Mesothelial cell of epicardium (in vitro differentiated cells): ENCODE measurements at places on chromosomes 4 and X. TPM values are rescaled to one million over a fixed set of nuclear protein-coding genes. Genes with fewer than 3 reads are reported as not detected.
A peak's percentile ranks its signal among the peaks of the same experiment; 100 is the strongest.

Gene IL13RA2
- 0.73 to 0.79 TPM (median 0.74 TPM) in 3 replicates for total RNA-seq

Gene SSX4
- total RNA-seq = not detected in 3 replicates

Gene MAGEC2
- not detected in 3 replicates for total RNA-seq

Gene ABCE1
- total RNA-seq = 54.4 to 55.7 TPM (median 55.1 TPM) in 3 replicates

Gene SMARCAD1
- 62.7 to 65.3 TPM (median 63.6 TPM) in 3 replicates for total RNA-seq

Gene GNRHR
- total RNA-seq = not detected in 3 replicates

Gene RS1
- total RNA-seq = not detected in 3 replicates

GRCh38 chr4:6929339-6929811, 19.7 kb downstream of the TBC1D14 start:
- no peak for DNase-seq

DNA sequence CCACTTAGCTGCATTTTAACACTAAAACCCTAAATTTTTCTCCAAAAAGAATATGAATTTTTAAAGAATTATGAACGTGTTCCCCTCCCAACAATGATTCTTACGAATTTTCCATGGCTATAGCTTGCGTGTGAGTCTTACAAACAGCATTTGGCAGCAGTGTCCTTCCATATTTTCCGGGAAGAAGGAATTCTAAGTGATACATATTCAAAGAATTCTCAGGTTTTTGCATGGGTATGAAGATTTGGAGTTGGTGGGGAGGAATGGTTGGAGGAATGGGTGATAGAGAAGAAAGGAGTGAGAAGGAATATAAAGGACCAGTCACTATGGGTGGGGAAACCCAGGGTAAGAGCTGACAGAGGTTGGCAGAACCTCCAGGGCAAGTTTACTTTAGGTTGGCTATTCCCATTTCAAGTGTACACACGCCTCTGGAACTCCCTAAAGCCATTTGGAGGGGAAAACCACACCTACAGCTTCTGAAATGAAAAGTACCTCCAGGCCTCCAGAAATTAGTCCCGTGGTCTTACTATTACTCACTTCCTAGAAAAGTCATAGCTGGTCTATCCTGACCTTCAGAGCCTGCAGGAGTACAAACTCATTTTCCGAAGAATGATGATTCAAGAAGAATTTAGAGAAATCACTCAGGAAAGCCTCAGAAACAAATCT, 420.8 kb upstream of the DIPK2B start:
- no peak for DNase-seq

DNA sequence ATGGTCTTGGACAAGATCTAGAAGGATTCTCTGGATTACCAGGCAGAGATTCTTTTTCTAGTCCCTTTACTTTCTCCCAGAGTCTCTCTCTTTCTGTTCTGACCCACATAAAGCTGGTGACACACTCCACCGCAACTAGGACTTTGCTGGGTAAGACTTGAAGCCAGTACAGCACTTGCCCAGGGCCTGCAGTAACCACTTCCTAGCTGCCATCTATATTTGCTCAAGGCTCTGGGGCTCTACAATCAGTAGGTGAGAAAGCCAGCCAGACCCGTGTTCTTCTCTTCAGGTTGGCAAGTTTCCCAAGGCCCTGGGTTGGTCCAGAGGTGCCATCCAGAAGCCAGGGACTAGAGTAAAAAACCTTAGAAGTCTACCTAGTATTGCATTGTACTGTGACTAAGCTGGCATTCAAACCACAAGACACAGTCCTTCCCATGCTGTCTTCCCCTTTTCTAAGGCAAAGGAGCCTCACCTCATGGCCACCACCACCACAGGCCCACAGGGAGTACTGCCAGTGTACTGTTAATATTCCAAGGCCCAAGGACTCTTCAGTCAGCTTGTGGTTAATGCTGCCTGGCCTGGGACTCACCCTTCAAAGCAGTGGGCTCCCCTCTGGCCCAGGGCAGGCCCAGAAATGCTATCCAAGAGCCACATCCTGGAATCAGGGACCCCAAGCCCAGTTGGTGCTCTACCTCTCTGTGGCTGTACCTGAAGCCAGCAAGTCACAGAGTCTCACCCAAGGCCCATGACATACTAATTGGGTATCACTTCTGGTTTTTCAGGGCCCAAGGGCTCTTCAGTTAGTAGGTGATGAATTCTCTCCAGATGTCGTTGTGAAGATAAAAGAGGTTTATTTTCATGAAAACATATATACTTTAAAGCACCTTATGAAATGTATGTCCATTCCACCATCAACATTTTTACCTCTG, 54.7 kb downstream of the CD38 start:
- no peak for DNase-seq

DNA sequence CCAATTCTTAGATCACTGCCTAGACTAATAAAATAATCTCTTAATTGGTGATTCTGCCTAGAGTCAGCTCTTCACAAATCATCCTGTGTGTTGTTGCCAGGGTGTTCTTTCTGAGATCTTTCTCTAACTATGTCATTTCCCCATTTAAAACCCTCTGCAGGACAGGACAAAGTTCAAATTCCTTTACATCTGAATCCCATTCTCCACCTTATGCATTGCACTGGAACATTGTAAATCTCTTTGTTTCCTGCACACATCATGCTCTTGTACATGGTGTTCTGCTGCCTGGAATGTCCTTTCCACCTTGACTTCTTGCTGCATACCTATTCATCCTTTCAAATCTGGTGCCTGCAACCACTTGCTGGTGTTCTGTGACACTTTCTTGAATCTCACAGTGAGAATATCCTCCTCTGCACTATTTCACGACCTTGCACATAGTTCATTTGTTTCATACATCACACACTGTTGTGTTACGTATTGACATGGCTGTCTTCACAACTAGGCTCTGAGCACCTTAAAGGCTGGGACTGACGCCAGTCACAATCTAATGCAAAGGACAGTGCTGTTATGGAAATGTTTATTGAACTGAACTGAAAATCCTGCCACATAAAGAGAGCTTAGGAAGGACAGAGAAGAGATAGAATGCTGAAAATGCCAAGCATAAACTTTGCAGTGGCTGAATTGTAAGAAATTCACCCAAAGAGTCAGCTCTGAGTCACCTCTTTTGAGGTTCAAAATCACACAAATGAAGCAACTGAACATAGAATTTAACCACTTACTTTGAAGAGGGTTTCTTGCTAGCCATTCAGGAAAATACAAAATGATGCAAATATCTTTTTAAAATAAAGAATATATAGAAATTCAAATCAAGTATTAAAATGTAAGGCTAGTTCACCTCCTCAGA, 26.4 kb upstream of the SMIM14 start:
- no peak for DNase-seq

- no peak for DNase-seq
Measured at GRCh38 chrX:75067931-75068330, 88.2 kb downstream of the ABCB7 start.

DNA sequence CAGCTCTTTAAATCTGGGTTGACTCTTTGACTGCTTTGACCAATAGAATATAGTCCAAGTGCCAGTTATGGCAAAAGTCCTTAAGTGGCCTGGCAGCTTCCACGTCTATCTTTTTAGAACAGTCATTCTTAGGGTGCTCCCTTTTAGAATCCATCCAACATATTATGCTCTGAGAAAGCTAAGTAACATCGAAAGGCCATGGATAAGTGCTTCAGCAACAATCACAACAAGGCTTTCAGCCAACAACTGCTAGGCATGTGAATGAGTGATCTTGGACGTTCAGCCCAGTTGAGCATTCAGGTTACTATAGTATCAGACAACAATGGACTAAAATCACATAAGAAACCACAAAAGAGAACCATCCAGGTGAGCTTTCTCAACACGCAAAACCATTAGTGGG, 818.7 kb downstream of the DMD start:
- no peak for DNase-seq

DNA sequence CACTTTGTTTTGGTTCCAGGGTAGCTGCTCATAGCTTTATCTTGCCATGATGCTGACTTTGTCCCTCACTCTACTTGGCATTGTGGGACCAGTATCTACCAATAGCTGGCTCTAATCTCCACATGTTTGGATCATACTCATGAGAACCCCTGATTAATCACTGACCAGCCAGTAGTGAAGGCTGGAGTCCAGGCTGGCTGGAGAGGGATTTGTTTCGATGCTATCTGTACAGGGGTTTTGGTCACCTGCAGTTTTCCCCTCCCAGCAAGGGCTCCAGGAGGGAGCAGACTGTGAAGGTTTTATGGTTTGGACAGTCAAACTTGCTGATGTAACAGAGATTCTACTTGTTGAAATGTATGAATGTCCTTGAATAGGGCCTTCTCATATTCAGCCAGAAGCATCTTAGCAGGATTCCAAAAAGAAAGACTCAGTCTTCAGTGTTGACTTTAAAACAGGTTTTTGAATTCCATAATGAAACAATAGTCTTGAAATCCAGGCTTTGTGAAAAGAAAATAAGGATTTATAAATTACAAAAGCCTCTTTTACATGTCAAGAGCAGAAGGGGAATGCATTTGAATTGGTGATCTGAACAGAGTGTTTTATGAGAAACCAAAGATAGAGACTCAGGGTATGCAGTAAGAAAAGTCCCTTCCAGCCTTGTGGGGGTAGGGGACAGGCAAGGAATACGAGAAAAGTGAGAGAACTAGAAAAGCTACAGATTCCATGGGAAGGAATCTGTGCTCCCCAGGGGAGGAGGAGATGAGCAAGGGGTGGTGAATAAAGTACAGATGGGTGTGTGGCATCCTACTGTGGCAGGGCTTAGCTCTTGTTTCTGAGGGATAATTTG, 103.1 kb upstream of the SHISA3 start:
- no peak for DNase-seq

GRCh38 chr4:139728840-139729239, 63.2 kb downstream of the MGST2 start:
- DNase-seq = no peak

DNA sequence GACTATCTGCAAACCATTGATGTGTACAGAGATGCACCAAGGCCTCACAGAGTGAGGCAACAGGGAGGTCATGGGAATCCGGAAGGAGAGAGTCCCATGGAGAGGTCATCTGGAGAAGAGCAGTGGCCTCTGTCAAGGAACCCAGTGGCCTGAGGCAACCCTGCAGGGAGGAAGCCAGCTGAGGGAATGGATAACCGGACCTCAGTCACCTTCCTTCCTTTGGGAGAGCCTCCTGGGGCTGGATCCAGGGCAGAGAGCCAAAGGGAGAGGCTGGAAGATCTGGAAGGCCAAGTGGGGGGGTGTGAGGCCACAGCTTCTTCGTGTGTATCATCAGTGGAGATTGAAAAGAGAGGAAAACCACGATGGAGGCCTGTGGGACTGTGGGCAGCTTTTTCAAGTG, 24.3 kb upstream of the CD38 start:
- DNase-seq = no peak

DNA sequence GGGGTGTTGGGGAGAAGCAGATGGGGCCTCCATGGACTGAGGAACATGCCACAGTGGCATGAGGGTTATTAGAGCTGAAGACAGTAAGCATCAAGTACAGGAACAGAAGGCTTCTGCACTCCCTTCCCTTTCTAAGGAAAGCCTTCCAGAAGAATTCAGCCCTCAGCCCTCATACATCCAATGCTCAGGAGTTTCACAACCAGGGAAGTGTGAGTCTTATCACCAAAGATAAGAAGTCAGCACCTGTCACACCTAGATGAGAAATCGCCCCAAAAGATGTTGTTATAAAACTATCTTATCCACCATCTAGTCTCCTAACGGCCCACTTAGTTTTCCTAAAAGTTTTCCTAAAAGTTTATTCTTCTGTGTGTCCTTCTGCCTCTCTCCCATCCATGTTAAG, 78.0 kb upstream of the STS start:
- DNase-seq = no peak

GRCh38 chr4:124631760-124632159, 80.8 kb downstream of the ANKRD50 start:
- no peak for DNase-seq

GRCh38 chr4:152579916-152580315, 44.0 kb upstream of the FBXW7 start:
- DNase-seq = no peak

GRCh38 chr4:3517731-3518510, 14.3 kb downstream of the LRPAP1 start:
- no peak for DNase-seq

DNA sequence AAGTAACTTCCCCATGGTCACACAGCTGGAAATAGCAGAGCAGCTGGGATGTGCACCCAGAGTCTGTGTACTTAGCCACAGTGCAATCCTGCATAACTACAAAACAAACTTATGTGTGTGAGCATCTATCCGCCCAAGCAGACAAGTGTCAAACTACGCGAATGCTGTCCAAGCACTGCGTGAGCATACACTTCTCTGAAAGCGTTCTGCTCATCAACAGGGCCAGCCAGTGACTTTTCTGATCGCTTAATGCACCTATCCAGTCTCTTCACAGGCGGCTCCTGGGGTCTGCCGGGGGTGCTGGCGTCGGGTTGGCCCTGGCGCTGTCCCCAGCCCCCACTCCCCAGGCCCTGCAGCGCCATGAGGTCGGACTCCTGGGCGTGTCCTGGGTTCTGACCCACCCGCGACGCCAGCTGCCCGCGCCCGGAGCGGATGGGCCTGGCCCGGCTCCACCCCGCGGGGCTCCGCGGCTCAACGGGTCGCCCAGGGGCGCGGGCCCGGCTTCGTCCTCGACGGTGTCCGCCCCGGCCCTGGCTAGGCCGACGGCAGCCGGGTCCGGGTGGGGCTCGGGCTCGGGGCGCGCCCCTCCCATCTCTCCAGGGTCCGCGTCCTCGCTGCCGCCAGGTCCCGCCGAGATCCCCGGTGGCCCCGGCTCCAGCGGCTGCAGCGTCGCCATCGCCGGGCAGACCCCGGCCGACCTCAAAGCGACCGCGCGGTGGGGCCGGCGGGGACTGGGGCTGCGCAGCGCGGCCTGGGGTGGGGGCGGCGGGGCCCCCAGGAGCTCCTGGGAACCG, 1.3 kb upstream of the ZNF141 start:
- DNase-seq = peak; percentile 48

GRCh38 chr4:73676861-73677323, 56.7 kb upstream of the RASSF6 start:
- DNase-seq = no peak

DNA sequence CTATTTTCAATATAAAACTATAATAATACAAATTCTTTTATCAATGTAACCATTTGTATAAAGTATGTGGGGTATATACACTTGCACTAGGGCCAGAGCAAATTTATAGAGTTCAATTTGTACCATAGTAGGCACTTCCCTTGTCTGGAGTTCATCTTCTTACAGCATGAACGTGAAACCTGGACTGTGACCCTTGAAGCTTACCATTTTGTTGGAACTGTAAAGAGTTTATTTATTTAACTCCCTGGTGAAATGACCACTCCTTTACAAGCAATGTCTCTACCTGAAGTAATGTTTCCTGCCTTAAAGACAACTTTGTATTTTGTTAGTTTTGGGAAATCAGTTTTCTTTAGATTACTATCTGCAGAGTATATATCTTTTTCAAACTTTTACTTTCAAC, 188.2 kb downstream of the ARAP2 start:
- no peak for DNase-seq

GRCh38 chr4:6200922-6201362, 593 bp upstream of the JAKMIP1 start:
- DNase-seq = no peak

GRCh38 chr4:107747748-107748486, 27.9 kb upstream of the PAPSS1 start:
- no peak for DNase-seq
